Stimulated activated CD8-positive, alpha-beta memory T cell treated with anti-CD3 and anti-CD28 coated beads, Interleukin-4, amount 100 ng/mL, for 1 hour (primary cell): ENCODE measurements at places on chromosomes 2 and 18.

DNA sequence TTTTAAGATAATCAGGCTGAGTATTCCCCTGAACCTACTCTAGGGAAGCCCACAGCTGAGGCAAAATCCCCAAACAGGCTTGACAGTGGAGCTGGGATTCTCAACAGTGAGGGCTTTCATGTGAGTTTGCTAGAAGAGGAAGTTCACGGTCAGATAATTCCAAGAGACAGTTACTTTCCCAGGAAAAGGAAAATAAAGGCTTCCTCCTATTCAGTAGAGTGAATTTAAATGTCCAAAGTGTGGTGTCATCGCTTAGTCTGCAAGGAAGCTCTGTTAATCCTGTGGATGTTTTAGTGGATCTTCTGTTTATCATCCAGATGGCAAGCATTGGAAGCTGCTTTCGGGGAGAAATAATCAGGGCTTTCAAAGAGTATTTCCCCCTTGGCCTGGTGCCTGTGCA, 119.8 kb downstream of the RPIA start:
- DNase-seq: no peak

DNA sequence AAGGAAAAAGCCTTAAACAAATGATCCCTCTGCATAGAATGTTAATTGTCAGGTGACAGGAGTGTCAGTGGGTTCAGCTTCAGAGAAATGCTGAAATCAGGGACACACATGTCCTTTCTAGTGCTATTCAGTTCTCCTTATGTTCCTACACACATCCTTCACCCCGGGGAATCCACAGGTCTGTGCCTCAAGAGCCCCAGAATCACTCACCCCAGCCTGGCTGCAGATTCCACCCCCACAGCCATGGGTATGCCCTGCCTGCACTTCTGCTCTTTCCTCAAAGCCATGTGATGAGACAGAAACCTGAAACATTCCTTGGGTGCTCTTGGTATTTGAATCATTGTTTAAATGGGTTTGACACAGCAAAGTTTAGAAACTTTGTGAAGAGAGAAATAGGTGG, 27.4 kb upstream of the FZD7 start:
- DNase-seq: no peak

DNA sequence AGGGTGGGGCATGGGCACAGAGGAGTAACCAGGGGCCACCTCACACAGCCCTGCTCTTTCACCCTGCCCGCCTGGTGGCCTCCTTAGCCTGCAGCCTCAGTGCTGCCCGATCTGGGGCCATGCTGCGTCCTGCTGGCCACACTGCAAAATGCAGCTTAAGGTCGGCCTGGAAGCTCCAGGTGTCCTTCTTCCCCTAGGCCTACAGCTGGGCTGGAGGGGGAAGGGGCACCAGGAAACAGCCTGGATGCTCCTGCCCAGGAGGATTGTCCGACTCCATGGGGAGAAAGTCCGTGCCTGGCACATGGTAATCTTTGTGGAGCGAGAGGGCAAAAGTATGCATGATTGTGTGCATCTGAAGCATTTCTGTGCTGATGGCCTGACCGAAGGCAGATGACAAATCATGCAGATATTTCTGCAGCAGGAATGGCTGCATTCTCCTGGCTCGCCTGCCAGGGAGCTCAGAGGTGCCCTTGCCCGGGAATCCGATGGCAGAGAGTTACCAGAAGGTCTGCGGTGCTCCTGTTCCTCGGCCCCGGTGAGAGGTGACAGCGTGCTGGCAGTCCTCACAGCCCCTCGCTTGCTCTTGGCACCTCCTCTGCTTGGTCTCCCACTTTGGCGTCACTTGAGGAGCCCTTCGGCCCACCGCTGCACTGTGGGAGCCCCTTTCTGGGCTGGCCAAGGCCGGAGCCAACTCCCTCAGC, 12.8 kb upstream of the ALPP start:
- no peak for DNase-seq

DNA sequence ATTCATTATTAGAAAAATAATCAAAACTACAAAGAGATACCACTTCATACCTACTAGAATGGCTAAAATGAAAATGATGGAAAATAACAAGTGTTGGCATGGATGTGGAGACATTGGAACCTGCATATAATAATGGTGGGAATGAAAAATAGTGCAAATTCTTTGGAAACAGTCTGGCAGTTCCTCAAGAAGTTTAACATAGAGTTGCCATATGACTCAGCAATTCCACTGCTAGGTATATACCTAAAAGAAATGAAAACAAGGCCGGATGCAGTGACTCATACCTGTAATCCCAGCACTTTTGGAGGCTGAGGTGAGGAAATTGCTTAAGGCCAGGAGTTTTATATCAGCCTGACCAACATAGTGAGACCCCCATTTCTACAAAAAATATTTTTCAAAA, 41.6 kb upstream of the ACYP2 start:
- DNase-seq: no peak

DNA sequence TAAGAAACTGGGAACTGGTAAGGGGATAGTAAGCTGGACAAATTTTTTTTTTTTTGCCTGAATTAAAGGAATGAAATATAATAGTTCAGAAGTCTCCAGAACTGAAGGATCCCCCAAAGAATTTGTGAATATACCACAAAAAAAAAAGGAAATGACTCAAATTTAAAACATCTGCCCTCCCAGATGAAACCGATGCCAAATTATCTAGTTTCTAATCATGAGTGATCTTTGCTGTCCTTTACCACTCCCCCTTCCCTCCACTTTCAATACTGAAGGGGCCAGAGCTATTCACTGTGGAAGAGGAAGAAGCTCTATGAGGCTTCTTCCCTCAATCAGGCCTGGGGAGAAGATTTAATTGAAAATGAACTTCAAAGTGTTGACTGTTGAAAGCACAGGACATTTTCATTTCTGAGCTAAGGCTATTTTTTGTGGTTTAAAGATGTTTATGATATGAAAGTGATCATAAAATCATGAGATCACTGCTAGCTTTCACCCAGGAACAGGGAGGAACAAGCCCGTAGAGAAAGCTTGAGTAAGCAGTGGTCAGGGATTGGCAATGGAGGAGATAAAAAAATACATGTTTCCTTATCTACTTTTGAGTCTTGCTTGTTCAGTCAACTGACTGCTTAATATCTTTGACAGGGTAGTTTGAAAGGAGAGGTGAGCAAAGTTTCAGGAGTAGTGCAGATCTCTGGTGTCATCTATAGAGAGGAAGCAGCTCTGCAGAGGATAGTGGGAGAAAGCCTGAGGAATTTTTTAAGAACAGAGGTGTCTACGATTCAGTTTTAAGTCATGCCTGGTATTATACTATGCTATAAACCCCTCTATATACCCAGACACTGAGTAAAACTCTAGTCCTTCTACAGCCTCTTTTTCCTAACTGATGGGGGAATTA, 409.5 kb upstream of the FIGN start:
- DNase-seq: no peak
